ENCODE measurements at places on chromosomes 13 and 19.
A peak's percentile ranks its signal among the peaks of the same experiment; 100 is the strongest.

GRCh38 chr13:77339408-77339807, 12.5 kb upstream of the MYCBP2 start:
- DNase-seq: no peak

GRCh38 chr13:110229905-110230563, 76.9 kb downstream of the COL4A1 start:
- DNase-seq: no peak

- DNase-seq: peak; percentile 40
Observed at GRCh38 chr13:50911937-50912795, 2.6 kb downstream of the RNASEH2B start.

GRCh38 chr13:50855681-50856080, 12.2 kb upstream of the DLEU7 start:
- no peak for DNase-seq

DNA sequence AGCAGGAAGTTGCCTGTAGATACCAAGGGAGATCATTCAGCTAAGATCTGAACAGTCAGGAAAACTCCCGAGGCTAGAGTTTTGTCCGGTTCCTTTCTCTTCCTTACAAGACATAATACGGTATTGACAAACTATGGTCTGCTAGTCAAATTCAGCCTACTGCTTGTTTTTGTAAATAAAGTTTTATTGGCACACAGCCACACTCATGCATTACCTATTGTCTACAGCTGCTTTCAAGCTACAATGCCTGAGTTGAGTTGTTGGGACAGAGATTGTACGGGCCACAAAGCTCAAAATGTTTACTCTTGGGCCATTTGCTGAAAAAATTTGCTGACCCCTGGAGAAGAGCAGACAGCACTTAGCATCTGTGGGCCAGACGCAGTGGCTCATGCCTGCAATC, 2.5 kb downstream of the SLC1A6 start:
- DNase-seq: no peak

DNA sequence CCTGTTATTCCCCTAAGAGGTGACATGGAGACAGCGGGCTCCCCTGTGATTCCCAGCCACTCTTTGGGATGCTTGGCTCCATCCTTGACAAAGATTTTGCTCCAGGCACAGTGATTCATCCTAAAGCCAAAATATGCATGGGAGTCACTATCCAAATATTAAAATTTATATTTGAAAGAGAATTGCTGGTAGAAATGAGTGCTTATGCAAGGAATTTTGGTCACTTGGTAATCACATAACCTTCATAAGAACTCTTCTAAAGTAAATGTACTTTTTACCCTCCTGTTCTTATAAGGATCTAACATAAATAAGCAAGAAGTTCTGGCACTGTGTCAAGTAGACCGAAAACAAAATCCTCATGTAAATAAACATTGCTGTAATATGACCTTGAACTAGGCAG, 385.8 kb downstream of the ITGBL1 start:
- DNase-seq: no peak

DNA sequence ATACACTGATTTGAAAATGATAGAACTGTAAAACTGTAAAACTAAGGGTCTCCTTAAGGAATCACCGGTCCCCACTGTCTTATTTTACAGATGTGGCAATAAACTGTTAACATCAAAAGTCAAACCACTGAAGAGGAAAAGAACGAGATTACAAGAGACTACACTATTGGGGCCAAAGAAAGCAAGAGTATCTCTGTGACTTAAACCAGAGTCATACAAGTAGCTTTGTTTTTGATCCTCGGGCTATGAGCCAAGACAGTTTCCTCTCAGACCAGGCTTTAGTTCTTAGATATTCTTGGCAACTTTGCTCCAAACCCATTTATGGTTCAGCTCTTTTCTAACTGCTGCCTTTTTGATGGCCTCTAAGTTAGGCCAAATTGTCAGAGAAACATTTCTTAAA, 113.8 kb downstream of the TBC1D4 start:
- no peak for DNase-seq

DNA sequence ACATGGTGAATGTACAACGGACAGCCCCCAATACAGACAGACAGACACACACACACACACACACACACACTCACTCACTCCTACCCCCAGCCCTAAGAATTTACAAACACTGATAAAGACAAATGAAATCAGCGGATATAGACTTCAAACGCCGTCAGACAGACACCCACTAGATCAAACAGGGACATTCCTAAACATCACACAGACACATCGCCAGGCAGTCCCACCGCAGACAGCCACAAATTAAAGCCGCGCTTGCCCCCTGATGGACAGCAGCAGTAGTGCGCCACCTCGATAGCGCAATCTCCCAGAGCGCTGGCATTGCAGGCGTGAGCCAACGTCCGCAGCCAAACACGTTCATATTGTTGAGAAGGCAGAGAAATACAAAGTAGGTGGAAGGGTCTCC, 24.7 kb upstream of the ADGRE1 start:
- peak; percentile 26 for DNase-seq

DNA sequence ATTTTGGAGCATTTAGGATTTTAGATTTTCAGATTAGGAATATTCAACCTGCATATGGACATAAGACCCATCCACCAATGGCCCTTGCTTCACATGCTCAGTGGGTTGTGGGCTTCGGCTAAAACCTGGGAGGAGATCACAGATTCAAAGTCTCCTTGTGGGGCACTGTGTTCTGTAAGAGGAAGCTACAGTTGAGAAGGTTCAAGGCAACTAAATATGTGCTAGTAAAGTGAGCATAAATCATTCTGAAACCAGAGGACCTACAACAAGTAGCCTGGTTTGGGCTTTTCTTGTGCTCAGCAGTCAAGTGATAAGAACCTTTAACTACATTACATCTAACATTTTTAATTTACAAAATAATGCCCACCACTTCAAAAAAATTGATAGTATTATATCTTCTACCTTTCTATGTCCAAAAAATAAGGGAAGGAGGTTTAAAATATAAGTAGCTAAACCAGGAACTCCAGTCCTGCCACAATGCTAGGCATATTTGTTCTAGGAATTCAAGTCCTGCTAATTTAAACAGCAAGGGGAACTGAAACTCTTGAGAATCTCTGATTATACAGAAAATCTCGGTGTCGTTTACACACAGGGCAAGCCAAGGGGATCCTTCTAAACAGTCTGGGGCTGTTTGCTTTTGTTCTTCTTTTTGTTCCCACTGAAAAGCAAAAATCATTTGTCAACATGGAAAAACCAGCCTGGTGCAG, 36.6 kb downstream of the FOXO1 start:
- no peak for DNase-seq

GRCh38 chr13:25928941-25929505, 122.8 kb downstream of the SHISA2 start:
- DNase-seq: no peak

DNA sequence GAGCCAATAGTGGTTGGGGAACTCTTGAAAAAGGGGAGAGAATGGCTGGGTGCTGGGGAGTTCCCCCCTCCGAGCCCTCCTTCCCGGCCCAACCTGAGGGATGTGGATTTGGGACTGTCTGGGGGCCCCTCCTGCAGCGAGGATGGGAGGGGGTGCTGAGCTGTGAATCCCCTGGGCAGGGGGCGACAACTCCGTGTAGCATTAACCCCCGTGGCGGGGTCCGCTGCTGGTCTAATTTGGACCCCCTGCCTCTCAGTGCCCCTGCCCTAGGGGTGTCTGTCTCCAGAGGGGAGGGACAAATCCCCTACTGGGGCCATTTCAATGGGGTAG, 9.7 kb downstream of the MIDN start:
- no peak for DNase-seq

- DNase-seq: no peak
Observed at GRCh38 chr19:39842693-39843435, 3.3 kb downstream of the FBL start.

- no peak for DNase-seq
Observed at GRCh38 chr13:37868691-37869505, 674 bp downstream of the TRPC4 start.

DNA sequence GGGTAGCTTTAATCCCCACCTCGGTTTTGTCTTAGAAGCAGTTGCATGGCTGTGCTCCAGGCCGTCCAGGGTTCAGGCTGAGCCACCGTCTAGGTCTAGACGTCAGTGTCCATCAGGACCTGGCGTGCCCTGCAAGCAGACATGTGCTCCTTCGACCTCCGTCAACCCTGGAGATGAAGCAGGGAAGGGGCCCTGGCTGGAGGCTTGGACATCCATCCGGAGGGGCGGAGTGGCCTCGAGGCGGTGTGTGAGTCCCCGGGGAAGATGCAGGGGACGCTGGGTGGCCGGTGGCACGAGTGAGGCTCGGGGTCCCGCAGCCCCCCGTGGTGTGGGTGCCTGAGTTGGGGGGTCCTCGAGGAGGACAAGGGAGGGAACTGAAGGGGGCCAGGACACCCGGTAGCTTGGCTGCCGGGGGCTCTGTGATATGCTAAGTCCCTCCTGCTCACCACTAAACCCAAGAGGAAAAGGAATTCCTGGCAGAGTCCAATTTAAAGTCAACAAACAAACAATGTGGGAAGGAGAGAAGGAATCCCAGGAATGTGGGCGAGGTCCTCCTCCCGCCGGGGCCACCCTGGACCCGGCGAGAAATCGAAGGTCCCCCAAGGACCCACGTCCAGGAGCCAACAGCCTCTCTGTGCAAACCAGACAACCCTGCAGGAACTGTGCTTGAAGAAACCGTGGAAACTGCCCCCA, 14.9 kb upstream of the PTBP1 start:
- no peak for DNase-seq

DNA sequence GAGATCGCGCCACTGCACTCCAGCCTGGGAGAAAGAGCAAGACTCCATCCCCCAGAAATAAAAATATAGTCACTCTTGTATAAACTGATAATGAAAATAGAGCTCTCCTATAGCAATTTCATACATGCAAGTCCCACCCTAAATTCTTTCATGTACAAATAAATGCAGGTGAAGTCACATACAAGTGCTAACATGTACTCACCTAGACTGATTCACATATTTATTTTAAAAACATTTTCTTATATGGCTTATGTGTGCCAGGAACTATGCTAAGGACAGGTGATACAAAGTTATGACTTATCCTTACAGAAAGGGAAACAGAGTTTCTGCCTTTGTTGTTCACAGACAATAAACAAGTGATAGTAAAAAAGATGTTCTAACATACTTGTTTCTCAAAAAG, 32.0 kb downstream of the USP12 start:
- peak; percentile 21 for DNase-seq
